Left ventricle myocardium inferior (tissue), 1 donor: ENCODE measurements at places on chromosomes 7 and 10. TPM values are rescaled to one million over a fixed set of nuclear protein-coding genes. Genes with fewer than 3 reads are reported as not detected.

MET gene
- 13.1 TPM for total RNA-seq

IL6 gene
- total RNA-seq: 0.69 TPM

PGAM2 gene
- total RNA-seq: 671 TPM

UNCX gene
- total RNA-seq: not detected

PRRT4 gene
- total RNA-seq: 1.6 TPM

XRCC2 gene
- total RNA-seq: 0.60 TPM

CFAP43 gene
- not detected for total RNA-seq

OR9A2 gene
- not detected for total RNA-seq

TMEM254 gene
- 9.2 TPM for total RNA-seq

HKDC1 gene
- total RNA-seq: not detected

SKIDA1 gene
- total RNA-seq: 2.7 TPM

OPALIN gene
- not detected for total RNA-seq

FAM20C gene
- 22.2 TPM for total RNA-seq

SSC4D gene
- total RNA-seq: 0.99 TPM

CPA4 gene
- total RNA-seq: not detected

CALML5 gene
- total RNA-seq: not detected

NEURL1 gene
- total RNA-seq: 0.14 TPM

ATOH7 gene
- total RNA-seq: not detected

STEAP1 gene
- 1.2 TPM for total RNA-seq

RET gene
- total RNA-seq: 0.60 TPM

IDI2 gene
- 0.33 TPM for total RNA-seq

GIMAP2 gene
- 5.0 TPM for total RNA-seq

GHRHR gene
- not detected for total RNA-seq
